ENCODE measurements at places on chromosomes 5 and 9.

- DNase-seq = no peak
Observed at GRCh38 chr9:5579881-5580280, 49.0 kb upstream of the RIC1 start.

GRCh38 chr5:143887903-143888665, 76.1 kb downstream of the HMHB1 start:
- DNase-seq = no peak

DNA sequence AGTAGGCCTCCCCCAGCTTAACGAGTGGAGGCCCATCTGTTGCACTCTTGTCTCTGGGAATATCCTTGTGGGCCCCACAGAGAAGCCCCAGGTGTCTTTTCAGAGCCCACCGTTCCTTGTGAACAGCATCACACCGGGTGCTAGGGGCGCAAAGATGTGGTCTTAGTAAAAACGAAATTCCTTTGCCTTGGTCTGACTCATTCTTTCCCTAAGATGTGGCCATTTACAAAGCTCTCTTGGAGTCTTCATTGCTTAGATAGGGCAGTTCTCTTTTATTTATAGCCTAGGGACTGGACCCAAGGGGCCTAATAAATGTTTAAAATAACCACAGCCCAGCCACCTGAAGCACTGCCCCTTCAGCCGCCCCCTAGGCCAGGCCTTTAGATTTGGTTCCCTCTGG, 52.8 kb upstream of the RPL26L1 start:
- no peak for DNase-seq

DNA sequence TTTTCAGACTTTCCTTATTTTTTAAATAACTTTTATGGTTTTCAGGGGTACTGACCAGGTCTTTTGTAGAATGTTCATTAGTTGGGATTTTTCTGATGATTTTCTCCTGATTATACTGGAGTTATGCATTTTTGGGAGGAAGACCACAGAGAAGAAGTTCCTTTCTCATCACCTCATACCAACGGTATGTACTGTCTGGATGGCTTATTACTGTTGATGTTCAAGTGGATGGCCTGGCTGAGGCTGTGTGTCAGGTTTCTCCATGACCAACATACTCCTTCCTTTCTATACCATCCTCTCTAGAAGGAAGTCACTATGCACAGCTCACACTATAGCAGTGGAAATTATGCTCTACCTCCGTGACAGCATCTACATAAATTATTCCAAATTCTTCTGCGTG, 71.1 kb upstream of the NR3C1 start:
- DNase-seq = no peak

GRCh38 chr9:14315875-14316601, 2.1 kb upstream of the NFIB start:
- DNase-seq = no peak

- DNase-seq = no peak
Observed at GRCh38 chr9:73168298-73168934, 16.8 kb downstream of the ANXA1 start.

DNA sequence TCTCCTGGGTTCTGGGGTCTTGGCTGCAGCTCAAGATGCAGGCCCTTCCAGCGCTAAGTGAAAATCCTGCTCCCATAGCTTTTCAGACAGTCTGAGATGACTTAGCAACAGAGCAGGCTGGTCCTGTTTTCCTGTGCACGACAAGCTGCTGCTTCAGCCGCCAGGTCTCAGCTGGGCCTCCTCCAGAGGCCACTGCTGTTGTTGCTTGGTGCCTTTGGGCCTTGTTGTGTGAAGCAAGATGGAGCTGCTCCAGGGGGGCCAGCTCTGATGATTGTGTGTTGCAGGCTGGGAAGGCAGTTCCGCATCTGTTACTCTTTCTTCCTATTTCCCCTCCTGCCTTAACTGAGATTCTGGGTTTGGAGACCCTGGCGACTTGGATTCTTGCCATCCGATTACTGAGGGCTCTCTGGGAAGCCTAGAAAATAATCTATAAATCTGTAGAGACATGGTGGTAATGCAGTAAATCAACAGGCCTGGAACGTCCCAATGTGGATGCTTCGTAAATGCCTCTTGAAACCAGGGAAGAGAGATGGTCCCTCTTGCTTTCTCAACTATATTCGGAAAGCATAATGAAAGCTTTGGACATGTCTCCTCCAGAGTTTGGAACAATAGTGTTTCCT, 3.2 kb downstream of the MAP1B start:
- no peak for DNase-seq

DNA sequence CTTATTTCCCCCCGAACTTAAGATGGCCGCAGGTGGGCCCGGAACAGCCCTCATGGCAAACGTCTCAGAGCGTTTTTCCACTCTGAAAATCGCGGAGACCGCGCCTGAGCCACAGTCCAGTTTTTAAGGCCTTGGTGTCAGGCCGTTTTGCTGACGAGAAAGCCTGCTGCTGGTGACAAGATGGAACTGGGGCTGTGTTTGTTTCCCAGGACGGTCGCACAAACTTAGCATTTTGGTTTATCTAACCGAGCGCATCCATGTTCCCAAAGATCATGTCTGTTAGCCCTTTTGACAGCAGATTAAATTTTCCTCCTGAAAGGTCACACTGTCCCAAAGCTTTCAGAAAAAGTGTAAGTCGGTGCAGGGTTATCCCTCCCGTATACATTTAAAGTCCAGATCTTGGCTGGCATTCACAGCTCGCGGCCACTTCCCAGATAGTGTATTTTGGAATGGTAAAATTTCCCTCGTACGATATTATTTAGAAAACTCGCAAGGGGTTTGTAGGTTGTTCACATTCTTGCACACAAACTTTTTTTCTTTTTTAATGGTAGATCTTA, 812 bp downstream of the SREK1 start:
- DNase-seq = peak; percentile 43

GRCh38 chr5:138775034-138775433, 21.8 kb downstream of the CTNNA1 start:
- no peak for DNase-seq

DNA sequence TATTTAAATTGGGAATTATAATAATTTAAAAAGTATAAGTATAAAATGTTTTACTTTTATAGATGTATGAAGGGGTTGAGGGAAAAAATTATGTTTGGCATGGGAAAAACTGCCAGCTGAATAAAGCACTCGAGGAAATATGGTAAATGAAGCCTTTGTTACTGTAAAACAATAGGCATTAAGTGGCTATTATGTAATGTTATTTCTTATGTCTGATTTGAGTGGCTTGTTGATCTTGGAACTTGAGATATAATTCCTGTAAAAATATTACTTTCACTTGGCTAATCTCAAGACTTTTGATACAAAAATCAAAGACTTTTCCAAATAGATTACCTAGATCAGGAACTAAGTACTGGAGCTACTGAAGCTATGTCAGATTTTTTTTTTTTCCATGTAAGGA, 182.9 kb downstream of the CD180 start:
- no peak for DNase-seq

DNA sequence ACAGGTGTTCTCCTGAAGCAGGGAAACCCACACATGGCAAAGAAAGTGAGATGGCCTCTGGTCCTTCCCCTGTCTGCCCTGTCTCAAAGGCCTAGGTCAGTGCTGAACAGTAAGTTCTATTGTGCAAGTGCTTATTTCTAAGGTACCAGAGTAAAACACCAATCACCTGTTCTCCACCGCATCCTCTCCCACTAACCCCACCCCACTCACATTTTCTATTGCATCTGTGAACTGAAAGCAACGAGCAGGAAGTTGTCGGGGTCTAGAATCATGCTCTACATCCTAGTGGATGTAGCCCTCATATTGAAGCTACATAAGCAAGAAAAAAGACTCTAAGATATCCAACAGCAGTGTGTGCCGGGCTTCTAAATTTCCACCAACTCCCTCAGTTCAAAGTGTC, 265.9 kb downstream of the ENC1 start:
- DNase-seq = no peak

DNA sequence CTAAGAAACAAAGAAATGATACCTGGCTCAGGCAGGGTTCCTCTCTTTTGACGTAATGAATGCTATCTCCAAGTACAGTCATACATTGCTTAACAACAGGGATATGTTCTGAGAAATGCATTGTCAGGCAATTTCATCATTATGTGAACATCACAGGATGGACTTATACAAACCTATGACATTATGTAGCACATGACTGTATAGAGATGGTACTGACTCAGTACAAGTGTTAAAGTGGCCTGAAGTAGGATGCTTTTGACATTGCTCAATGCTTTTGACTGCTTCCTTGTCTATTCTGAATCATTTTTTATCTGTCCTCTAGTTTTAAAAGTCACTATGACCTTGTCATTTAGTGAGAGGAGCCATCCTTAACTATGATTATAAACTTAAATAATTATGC, 147.6 kb downstream of the NR2F1-AS1 start:
- DNase-seq = no peak
